ENCODE measurements at places on chromosomes 2 and 18.

- DNase-seq: no peak
Measured at GRCh38 chr18:43692099-43692690, 414.9 kb upstream of the SYT4 start.

GRCh38 chr2:9769171-9770005 lies 73.9 kb upstream of the TAF1B start:
- no peak for DNase-seq

GRCh38 chr18:75378376-75379315 lies 48.9 kb downstream of the SMIM21 start:
- no peak for DNase-seq

DNA sequence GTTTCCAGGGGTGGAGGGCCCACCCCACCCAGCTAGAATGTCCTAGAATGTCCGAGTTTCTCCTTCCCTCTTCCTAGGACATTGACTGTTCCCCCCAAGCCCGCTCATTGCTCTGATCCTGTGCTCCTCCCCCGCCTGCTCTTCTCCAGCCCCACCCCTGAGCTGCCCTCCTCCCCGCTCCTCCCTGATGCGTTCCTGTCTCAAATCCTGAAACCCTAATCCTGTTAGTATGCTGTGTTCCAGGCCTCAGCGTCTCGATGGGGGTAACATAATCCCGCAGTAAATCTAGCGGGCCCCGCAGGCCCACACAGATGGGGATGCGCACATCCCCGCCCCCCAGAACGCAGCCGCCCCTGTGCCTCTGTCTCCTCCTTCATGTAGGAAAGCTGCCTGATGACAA lies 51.3 kb downstream of the NRP2 start:
- DNase-seq: no peak

GRCh38 chr2:4369826-4370419 lies 666.5 kb downstream of the DCDC2C start:
- no peak for DNase-seq
